ENCODE measurements at places on chromosomes 5 and 9.

- no peak for DNase-seq
These were observed 96.3 kb downstream of the ARSB start for GRCh38 chr5:78888580-78889368.

GRCh38 chr5:7970816-7971215, 101.9 kb downstream of the MTRR start:
- DNase-seq: no peak

GRCh38 chr5:124315741-124316415, 430.6 kb downstream of the ZNF608 start:
- no peak for DNase-seq

GRCh38 chr5:132070460-132071337, 2.9 kb upstream of the CSF2 start:
- DNase-seq: no peak

GRCh38 chr5:160231783-160232342, 2.6 kb downstream of the FABP6 start:
- DNase-seq: no peak

DNA sequence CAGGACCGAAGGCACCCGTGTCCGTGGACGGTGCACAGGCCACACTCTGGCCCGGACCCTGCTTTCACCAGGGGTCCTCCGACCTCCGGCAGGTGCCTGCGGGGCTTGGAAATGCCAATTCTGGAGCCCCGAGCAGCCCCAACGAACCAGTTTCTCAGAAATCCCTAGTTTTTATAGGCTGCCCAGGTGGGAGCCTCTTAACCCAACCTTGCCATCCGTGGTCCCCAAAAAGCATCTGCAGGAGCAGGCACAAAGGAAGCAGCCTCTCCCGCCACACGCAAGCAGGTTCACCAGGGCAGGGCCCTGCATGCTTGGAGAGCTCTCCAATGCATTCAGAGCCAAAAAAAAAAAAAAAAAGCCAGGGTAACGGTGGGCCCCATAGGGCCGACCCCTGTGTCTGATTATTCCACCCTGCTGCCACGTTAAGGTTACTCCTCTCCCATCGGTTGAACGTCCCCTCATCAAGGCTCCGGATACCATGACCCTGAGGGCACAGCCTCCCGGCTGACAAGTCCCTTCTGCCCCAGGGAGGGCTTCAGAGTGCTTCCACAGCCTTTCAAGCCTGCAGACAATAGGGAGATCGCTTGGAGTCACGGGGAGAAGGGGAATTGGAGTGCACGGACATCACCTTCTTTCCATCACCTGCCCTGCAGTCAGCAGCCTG, 796 bp upstream of the TPRN start:
- DNase-seq: no peak

- DNase-seq: no peak
These were observed 31.2 kb downstream of the KCNMB1 start for GRCh38 chr5:170357955-170358444.

- DNase-seq: no peak
These were observed 104.5 kb downstream of the HMHB1 start for GRCh38 chr5:143916451-143916850.

DNA sequence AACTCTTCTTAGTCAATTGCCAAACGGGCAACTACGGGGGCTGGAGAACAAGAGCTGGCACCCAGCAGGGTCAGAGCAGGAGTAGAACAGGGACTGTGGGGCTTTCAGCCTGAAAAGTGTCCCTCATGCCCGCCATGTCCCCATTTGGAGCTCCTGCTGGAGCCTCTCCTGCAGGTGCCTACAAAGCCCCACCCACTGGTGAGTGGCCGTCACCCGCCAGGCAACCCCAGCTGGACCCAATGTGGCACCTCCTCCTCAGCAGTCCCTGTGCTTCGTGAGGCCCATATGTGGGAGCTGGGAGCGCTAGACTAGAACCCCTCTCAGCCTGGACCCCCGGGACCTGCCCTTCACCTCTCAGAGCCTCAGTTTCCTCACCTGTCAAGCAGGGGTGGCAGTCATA, 40.9 kb downstream of the VAV2 start:
- no peak for DNase-seq

DNA sequence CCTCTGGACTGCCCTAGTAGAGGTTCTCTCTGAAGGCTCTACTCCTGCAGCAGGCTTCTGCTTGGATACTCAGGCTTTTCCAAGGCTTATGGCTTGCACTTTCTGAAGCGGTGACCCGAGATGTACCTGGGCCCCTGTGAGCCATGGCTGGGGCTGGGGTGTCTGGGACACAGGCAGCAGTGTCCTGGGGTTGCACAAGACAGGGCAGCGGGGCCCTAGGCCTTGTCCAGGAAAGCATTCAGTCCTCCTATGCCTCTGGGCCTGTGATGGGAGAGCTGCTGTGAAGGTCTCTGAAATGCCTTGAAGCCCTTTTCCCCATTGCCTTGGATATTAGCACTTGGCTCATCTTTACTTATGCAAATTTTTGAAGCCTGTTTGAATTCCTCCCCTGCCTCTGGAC, 192.2 kb downstream of the YTHDC2 start:
- no peak for DNase-seq

DNA sequence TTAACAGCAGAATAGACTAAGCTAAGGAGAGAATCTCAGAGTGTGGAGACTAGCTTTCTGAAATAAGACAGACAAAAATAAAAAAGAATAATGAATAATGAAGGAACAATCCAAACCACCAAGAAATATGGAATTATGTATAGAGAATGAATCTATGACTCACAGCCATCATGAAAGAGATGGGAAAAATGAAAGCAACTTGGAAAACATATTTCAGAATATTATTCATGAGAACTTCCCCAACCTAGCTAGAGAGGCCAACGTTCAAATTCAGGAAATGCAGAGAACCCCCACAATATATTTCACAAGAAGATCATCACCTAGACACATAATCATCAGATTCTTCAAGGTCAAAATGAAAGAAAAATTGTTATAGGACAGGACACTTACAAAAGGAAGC, 349.0 kb upstream of the MPDZ start:
- no peak for DNase-seq

DNA sequence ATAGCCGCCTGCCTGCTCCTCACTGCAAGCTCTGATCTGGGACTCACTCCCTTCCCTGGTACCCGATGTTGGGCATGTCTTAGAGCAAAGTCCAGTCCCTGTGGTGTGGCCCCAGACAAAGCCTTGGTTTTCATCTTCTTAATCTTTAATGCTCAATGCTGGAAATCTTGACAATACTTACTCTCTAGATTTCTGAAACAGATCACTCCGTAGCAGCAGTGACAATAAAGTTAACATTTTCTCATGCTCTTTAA, 260.2 kb upstream of the IRX2 start:
- no peak for DNase-seq

DNA sequence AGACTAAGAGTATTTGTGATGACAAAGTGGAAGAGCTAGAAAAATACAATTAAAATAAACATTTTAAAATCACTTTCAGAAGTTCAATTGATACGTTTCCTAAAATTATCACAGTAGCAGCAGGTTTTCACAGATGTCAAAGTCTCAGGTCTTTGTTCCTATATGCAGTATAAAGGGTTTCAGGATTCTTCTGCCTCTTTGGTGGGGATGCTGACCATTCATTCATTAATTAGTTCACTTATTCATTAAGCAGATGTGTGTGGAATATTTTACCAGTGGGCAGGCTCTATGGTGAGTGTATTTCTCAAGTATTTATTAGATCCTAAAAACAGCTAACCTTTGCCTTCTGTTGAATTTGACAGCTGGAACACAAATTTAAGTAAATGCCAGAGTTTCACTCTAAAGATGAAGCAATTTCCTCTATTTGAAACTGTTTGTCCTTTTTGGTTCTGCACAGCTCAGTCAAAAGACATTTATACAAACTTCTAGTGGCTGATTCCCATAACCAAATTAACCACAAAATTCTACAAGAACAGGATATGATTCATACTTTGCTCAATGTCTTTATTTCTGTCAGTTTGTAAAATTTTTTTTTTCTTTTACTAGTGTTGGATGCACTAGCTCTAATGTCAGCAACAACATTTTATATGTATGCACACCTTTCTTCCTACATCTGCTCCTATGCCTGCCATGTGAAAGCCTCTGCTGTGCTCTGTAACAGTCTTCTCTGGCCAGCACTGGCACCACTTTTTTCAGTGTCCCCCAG, 75.9 kb upstream of the PRR16 start:
- DNase-seq: no peak

DNA sequence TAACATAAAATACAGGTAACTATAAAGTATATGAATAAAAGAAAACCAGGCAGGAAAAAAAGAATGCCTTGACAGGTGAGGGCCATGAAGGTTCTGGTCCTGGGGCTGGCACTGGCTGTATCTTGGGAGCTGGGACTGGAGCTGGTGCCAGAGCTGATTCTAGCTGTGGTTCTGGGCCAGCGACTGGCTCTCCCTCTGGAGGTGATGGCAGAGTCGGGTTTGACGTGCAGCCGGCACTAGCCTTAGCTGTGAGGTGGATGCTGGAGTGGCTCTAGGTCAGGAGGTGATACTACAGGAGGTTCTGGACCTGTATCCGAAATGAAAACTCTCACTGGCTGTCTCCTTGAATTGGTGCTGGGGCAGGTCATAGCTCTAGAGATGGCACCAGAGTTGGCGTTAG, 22.3 kb downstream of the OBP2B start:
- no peak for DNase-seq

DNA sequence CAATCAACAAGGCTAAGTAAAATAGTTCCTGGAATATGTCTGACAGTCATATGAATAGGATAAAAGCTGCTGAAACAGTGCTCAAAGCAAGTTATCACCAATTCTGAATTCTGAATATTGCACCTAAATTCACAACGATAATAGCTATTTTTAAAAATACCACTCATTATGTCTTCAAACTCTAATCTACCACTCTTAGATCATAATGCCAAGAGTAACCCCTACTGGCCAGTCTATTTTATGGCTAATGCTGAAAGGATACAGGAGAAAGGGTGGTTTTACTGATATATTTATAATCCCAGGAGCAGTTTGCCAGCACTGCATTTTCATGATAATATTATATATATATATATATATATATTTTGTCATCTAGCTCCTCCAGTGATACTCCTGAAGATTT, 232.8 kb downstream of the PDE4D start:
- DNase-seq: no peak

DNA sequence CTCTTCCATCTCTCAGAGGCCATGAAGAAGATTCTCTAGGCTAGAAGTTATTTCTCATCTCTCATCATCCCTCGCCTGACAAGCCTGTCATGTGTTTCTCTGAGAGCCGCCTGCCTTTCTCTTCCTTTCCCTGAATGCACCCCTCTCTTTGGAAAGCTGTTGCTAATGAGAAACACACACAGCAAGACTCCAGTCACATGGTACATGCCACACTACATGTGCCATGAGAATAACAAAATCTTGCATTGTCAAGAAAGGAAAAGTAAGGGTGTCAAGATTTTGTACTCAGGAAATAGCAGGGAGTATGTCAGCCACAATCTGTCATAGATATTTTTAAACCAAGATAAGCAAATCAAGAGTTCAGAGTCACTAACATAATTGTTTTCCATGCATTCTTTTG, 8.9 kb downstream of the AGXT2 start:
- DNase-seq: no peak

DNA sequence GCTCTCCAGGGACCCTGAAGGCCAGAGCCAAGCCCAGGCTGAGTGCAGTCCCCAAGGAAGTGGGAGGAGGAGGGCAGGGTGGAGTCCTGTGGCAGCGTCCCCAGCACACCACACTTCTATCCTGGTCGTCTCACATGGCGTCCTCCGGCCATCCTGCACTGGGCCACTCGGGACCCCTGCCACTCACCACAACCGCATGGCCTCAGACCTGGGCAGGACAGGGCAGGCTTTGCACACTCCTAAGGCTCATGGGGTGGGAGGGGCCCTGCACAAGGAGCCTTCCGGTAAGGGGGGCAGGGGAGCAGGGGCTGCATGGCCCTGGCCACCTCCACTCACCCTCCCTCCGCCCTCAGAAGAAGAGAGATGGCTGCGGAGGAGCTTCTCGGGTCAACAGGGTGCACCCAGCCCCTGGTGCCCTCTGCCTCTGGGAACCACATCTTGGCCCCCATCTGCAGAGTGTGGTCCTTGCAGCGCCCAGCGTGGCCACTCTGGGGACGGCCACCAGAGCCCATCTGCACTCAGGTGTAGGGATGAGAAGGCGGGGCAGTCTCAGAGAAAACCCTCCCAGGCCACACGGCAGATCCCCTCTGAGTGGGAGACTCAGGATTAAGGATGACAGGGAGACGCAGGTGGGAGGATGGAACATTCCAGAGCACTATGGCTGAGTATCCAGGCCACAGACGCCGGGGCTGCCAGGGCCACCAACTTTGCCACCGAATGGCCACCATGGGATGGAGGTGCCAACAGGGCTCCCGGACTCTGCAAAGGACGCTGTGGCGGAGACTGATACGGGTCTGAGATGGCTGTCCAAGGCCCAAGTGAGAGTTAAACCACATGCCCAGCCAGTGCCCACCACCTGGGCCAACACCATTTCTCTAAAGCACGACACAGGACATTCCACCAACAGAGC, 7.6 kb downstream of the TPPP start:
- no peak for DNase-seq

- no peak for DNase-seq
These were observed 328.2 kb downstream of the SLIT3 start for GRCh38 chr5:168972731-168973130.

DNA sequence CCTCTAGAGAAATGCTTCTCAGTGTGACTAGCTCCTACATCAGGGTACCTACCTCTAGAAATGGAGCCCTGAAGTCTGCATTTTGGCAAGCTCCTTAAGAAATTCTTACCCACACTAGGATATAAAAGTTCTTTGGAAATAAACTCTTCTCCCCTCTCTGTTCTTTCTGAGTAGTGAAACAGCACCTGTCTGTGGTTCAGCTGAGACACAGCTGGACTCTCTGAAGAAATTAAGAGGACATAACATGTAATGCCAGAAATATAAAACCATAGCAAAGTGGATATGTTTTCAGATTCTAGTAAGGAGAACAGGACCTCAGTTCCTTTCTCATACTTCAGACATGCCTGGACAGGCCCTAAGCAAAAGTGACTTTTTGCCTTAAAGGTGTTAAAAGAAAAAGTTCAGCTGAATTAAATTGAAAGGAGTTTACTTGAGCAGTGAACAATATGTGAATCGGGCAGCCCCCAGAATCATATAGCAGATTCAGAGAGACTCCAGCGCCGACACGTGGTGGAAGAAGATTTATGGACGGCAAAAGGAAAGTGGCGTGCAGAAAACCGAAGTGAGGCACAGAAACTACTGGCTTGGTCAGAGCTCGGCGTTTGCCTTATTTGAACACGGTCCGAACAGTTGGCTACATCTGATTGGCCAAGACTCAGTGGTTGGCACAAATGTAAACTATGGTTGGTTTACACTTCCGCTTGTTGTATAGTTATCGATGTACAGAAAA, 64.5 kb downstream of the PRKACG start:
- no peak for DNase-seq

DNA sequence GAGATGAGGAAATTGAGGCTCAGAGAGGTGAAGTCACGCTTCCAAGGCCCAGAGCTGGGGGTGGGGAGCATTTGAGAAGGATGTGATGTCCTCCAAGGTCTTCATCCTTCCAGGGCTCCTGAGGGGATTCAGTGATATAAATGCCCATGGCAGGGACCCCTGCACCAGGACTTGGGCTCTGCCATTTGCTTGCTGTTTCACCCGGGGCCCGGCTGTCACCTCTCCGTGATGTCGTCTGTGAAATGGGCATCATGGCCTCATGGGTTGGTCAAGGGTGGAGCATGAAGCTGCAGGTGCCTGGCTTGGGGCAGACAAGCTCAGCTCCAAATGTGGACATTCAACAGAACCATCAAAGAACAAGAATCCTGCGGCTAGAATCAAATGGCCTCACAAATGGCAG, 253.1 kb downstream of the PBX3 start:
- no peak for DNase-seq

GRCh38 chr5:147751156-147751830, 31.2 kb downstream of the JAKMIP2 start:
- DNase-seq: no peak
